Right cardiac atrium (tissue), 5 donors: ENCODE measurements at places on chromosomes 12 and 14.

DNA sequence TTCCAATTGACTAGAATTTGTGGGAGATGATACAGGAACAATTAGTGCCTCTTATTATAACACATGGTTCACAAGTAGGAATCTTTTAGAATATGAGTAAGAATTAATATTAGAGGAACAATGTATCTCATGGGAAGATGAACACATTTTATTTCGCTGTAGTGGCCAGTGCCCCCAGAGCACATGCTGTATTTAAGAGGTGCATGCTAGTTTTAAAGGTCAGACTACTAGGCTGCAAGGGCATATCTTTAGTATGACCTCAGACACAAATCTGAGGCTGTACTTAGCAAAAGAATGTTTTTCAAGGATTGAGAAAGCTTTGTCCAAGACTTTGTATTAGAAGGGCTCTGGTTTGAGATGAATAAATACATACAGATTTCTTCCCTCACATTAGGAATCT, 586.9 kb downstream of the CCER1 start:
- DNase-seq = no peak

GRCh38 chr14:47929334-47929733, 253.9 kb upstream of the MDGA2 start:
- DNase-seq = no peak

GRCh38 chr12:69966409-69966808, 141.4 kb downstream of the MYRFL start:
- DNase-seq = peak; percentile 67

DNA sequence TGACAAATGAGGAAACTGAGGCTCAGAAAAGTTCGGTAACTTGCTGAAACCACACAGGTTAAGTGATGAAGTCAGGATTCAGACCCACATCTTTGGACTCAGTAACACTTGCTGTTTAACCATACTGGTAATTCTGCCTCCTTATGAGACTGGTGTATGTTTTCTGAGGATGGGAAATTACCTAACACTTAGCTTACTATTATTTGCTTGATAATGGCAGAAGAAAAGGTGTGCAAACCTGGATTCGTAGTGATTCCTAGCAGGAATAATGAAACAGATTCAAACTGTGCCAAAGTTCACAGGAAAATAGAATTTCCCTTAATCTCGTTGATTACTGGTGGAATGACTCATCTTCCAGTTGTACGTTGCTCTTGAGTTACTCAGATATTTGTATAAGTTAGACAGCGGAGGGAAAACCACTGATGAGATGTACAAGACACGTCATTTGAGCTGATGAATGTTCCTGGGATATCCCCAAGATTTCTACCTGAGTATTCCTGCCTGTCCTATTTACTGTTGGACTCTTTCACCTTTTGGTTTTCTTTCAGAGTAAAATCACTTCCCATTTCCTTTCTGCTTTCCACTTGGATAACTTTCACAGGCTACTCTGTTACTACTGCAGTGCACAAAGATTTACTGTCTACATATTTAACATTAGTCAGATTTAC, 37.5 kb downstream of the PRORP start:
- DNase-seq = no peak

- peak; percentile 55 for DNase-seq
These were observed 17.3 kb upstream of the YY1 start for GRCh38 chr14:100221533-100222223.

GRCh38 chr12:67457778-67458665, 188.9 kb downstream of the CAND1 start:
- DNase-seq = peak; percentile 54

GRCh38 chr12:111447571-111448265, 42.0 kb downstream of the SH2B3 start:
- DNase-seq = peak; percentile 43

DNA sequence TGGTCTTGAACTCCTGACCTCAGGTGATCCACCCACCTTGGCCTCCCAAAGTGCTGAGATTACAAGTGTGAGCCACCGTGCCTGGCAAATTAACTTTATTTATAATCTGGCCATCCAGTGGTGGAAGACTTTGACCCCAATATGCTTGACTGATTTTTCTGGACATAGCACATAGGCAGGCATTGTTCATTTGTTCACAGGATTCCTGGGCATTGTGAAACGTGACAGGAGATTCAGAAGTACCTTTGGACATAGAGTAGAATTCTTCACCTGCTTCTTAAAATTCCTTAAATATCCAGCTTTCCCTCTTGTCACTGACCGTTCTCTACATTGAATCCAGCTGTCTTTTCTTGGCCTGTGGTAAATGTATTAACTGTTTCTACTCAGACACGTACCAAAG, 103.1 kb downstream of the SCN8A start:
- DNase-seq = no peak

DNA sequence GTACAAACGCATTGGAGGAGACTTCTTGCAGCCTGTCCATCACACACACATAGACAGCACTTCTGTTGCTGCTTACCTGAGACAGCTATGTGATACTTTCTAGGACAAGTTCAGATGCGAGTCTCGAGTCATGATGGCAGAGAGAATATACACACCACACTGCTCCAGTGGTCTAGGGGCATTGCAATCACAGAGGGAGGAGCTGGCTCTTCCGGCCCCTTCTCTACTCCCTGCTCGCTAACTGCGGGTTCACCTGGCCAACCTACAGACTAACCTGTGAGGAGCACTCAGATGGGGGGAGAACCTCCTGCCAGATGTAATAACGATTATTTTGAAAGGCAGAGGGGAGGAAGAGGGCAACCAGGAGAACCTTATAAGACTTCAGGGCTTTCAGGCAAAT, 30.7 kb downstream of the EMP1 start:
- no peak for DNase-seq

GRCh38 chr14:81727218-81727617, 193.6 kb upstream of the SEL1L start:
- DNase-seq = no peak

GRCh38 chr14:61444215-61444768, 122.9 kb downstream of the PRKCH start:
- DNase-seq = no peak

DNA sequence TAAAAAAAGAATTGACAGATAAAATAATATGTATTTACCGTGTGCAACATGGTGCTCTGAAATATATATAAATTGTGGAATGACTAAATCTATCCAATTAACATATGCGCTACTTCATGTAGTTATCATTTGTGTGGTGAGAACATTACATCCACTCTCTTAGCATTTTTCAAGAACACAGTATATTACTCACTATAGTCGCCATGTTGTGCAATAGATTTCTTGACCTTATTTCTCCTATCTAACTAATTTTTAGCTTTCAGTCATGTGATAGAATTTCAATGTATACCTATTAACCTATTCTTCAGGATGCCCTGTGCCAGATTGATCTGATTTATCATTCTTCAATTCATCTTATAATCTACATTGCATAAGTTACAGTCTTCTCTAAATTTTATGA, 178.6 kb downstream of the BCAT1 start:
- DNase-seq = no peak

- DNase-seq = no peak
These were observed 95.7 kb downstream of the PDE3A start for GRCh38 chr12:20463913-20464524.

GRCh38 chr14:63993992-63994391, 141.2 kb downstream of the SYNE2 start:
- no peak for DNase-seq

GRCh38 chr14:104639885-104640548, 35.4 kb upstream of the TMEM179 start:
- no peak for DNase-seq

- no peak for DNase-seq
These were observed 573.0 kb downstream of the FOXG1 start for GRCh38 chr14:29339494-29340172.

DNA sequence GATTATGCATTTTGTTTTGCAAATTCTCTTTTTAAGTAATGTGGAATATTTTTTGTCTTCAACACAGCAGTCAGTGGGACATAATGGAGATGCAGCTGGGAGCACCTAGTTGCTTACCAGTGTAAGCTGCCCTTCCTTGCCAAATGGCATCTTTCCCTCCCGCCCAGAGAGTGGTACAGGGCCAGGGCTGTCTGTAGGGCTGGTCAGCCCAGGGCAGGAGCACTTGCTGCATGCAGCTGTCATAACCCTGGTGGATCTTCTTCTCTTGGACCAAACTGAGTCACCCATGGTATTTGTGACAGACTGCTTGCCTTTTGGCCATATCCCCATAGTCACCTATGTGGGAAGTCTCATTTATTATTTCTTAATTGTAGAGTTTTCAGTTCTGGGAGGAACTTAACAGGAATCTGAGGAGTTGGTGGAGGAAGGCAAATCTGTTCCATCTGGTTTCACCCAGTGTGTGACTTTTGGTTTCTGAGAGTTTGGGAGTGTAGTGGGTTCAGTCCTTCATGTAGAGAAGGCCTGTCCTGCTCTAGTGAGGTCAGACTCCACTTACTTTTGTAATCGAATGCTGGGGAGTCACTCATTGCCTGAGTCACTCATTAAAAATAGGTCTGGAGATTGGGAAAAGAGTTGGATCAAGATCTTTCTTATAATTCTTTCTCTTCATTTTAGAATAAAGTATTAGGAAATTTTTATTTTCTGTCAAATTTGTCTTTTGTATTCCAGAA, 62.0 kb upstream of the ASPG start:
- DNase-seq = no peak

- peak; percentile 65 for DNase-seq
These were observed 805 bp upstream of the CRACR2A start for GRCh38 chr12:3753544-3754284.

GRCh38 chr14:99236386-99237138, 35.4 kb downstream of the BCL11B start:
- no peak for DNase-seq

DNA sequence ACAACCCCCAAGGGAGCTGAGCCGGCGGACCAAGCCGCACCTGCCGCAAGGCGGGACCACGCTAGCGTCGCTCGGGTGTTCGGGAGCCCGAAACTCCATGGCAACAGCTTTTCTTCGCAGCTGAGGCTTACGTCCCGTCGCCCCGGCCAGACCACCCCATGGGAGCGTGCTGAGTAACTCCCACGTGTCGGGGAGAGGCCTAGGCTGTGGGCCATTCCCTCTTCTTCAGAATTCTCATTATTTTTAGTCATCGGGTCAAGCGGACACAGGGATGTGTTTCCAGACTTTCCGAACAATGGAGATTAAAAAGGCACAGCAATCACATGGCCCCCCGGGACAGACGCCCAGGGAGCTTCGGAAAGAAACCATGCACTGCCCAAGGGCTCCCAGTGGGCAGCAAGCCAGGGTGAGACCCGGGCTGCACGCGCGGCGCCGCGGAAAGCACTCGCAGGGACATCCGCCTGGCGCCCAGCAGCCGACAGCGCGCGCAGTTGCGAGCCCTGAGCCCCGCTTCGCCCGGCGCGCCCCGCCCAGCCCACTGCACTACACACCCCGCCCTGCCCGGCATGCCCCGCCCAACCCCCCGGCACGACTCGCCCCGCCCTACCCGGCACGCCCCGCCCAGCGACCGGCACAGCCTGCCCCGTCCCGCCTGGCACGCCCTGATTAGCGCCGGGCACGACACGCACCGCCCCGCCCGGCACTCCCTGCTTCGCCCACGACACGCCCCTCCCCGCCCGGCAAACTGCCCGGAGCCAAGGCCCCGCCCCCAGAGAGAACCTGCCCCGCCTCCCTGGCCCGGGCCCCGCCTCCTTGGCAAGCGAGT, 422 bp upstream of the AK7 start:
- DNase-seq = peak; percentile 97

- no peak for DNase-seq
These were observed 78.2 kb upstream of the PTGDR start for GRCh38 chr14:52189325-52189724.

DNA sequence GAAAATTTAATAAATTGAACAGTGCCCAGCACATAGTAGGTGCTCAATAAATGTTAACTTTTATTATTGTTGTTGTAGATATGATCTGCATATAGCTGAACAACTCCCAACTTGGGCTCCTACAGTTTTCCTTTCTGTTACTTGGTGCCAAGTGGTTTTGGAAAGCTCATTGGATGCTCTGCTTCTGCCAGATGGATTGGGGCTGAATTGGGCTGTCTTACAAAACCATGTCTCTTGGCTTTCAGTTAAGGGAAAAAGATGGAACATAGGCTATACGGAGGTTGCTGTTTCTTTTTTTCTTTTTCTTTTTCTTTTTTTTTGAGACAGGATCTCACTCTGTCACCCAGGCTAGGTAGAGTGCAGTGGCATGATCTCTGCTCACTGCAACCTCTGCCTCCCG, 140.7 kb upstream of the PWP1 start:
- no peak for DNase-seq

DNA sequence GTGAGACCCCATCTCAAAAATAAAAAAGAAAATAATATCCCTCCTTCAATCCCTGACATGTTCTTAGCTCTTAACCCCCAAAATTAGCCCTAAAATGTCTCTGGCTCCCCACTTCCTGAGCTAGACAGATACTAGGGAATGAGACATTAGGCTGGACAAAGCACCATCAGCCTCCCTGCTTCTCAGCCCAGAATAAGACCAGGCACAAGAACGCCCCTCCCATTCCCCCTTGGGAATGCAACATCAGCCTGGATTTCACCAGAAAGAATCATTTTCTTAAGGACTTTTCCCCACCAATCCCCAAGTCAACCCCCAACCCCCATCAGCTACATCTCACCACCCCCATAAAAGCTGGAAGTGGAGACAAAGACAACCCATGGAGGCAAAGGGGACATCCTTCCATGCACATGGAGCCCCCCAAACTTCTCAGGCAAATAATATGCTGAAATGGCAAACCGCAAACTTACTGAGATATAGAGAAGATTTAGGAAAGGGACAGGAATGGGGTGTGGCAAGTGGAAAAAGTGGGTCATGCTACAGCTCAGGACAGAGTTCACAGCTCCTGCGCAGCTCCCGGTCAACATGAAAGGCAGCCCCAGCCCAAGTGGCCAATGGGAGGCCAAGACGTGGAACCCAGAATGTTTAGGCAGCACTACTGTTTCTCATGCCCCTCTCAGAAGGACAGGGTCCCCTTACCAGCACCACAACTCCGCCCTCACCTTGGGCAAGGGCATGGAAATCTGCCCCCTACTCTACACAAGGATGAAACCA, 2.7 kb downstream of the CHD4 start:
- DNase-seq = no peak

- no peak for DNase-seq
These were observed 30.0 kb downstream of the TESC start for GRCh38 chr12:117069101-117069797.

GRCh38 chr12:29692237-29692636, 91.5 kb downstream of the TMTC1 start:
- no peak for DNase-seq

GRCh38 chr12:39892146-39892545, 213.7 kb downstream of the SLC2A13 start:
- no peak for DNase-seq

DNA sequence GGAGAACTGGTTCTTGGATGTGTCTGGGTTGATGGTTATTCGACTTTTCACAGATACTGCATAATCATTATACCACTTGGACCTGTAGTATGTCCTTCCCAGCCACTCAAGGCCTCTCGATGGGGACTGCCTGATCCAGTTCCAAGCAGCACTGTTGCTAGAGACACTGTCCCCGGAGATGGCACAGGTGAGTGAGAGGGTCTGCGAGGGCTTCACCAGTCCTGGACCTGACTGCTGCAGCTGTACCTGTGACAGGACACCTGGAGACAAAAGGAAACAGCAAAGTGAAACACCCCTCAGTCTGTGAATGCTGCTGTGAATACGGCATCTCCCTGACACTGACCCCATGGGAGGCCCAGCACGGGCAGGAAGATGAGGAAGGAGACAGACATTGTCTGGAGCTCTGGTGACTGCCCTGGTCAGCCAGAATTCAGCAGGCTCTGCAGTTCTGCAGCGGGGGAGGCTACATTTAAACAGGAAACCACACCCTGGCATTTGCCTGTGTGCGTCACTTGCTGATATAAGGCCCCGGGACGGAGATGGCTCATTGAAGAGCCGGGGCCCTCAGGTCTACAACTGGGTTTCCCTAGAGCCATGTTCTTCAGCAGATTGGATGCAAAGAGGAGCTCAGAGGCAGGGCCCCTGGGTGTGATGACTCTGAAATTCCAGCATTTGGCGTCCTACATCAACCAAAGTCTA, 413.6 kb downstream of the TMEM121 start:
- no peak for DNase-seq
